Pancreas (tissue), 10 donors: ENCODE measurements at places on chromosomes 6 and 20.

DNA sequence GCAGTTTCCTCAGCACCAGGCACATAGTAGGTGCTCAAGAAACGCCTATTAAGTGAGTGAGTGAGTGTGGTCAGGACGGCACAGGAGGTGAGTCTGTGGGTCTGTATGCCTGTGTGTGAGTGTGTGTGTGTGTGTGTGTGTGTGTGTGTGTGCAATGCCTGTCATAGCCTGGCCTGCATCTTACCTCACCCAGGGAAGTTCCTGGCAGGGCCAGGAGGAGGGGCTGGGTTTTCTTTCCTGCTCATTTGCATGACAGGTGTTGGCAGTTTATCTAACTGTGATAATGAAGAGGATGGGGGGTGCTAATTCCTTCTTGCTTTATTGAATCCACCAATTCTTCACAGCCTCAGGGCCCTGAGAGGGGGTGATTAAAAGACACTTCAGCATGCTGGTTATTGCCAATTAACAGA, 146.7 kb upstream of the MLN start:
- DNase-seq = no peak

- no peak for DNase-seq
These were observed 228.3 kb downstream of the NRN1 start for GRCh38 chr6:5778317-5778857.

- DNase-seq = no peak
These were observed 160.3 kb upstream of the SASH1 start for GRCh38 chr6:148182378-148182777.

GRCh38 chr20:58306421-58307261, 2.9 kb upstream of the RAB22A start:
- DNase-seq = no peak

- no peak for DNase-seq
These were observed 304.2 kb downstream of the ADGRG6 start for GRCh38 chr6:142605922-142606485.
